ENCODE measurements at places on chromosomes 7 and 10.

DNA sequence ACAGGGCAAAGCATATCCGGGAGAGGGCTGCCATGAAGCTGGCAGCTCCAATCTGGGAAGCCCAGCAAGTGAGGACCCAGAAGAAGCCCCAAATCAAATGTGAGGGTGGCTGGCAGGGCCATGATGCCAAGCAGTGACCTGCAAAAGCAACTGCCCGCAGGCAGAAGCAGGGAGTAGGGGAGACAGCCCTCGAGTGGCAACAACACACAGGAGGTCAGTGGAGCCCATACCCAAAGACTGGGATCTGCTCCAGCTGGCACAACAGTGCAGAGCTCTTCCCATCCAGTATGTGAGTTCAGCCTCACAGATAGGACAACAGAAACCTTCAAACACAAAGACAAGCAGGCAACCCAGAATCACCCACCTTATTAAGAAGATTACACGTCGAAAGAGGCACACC lies 45.0 kb downstream of the GRID1 start:
- peak; percentile 36 for DNase-seq

DNA sequence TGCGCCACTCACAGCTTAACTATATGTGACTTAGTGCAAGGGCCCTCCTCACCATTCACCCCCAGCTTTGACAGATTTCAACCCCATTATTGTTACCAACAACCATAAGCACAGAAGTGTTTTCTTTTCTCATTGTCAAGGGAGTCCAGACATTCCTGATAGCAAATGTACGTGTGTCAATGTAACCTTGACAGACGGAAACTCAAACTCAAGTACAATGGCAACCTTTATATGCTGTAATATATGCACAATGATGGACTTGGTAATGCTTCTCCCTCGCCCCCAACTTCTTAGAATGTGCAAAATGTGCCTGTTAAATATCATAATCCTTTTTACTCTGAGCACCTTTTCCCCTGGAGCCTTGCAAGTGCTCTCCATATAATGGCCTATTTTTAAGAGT lies 34.7 kb downstream of the CYCS start:
- DNase-seq = no peak

DNA sequence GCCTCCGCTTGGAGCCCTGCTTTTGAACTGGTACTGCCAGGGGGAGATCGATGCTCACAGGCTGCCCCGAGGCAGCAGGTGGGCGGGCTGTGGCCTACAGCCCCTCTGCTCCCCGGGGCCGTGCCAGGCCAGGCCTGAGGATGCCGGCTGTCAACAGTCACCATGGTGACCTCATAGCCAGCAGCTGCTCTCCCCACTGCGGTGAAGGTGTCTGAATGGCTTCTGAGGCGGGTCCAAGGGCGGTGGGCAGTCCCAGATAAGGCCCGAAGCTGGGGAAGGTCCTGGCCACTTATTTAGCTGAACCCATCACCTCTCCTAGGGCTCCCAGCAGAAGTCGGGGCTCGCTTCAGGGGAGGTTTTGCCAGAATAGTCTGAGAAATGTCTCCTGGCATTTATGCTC lies 179.3 kb downstream of the ARHGAP12 start:
- peak; percentile 85 for DNase-seq

GRCh38 chr10:82738592-82738991 lies 863.6 kb downstream of the NRG3 start:
- DNase-seq = peak; percentile 86

DNA sequence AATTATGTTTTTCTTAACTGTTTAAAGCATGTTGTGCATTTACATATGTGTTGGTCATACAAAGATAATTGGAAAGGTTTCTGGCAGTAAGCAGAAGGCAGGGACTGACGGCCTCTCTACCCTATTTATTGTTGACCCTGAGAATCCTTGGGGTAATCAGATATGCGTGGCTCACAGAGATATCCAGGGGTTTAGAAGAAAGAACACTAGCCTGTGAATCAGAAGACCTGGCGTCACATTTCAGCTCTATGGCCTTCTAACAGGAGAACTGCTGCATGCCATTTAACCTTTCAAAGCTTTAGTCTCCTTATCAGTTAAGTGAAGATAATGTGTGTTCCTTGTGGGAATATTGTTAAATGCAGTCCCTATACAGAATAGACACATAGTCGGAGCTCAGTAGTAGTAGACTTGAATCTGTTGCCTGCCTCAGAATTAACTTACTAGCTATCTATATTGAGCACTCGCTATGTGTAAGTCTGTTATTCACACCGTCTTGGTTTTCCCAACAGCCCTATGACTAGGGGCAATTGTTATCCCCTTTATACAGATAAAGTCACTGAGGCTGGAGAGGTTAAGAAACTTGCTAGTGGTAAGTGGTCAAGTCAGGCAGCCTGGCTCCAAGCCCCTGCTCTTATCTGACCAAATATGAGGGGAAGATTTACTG lies 129.6 kb upstream of the ANKRD1 start:
- DNase-seq = no peak

DNA sequence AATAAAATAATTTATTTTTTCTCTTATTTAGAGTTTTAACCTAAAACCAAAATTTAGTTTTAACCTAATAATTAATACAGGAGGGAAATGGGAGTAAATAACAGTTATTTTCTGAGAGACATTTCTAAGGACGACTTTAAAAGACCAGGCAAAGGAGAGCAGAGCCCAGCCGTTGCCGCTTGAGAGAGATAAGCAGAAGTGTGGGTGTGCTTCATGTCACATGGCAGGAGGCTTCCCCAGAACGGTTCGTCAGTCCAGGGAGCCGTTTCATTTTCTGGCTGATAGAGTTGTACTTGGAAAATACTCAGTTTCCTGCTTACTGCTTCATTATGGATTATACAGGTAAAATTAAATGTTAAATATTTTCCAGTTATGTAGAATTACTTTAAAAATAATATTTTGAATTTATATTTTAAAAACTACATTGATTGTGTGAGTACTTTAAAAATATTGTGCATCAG lies 61.4 kb downstream of the ST7 start:
- DNase-seq = no peak

- no peak for DNase-seq
Observed at GRCh38 chr10:34918060-34918775, 103.1 kb upstream of the PARD3 start.

- DNase-seq = no peak
Observed at GRCh38 chr7:135361788-135362187, 128.2 kb downstream of the STRA8 start.

DNA sequence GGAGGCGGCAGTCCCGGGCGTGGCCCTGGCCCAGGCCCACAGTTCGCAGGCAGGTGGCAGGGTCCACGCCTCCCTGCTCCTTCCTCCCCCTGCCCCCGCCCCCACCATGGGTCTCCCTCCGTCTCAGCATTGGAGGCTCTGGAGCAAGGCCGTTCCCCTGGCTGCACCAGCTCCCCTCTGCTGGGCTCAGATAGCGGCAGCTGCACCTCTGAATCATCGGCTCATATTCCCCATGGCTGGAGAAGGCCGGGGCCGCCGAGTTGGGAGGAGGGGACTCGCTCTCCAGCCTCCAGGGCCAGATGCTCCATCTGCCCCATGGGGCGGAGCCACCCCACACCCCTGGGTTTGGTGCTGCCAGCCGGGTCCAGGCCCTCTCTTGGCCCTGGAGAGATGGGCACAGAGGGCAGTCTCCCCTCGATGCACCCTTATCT lies 145.0 kb downstream of the ELFN1 start:
- peak; percentile 68 for DNase-seq

- no peak for DNase-seq
Observed at GRCh38 chr10:70585578-70586169, 16.9 kb downstream of the PRF1 start.

Data from NCI-H446 (cell line).